ENCODE measurements at places on chromosomes 6 and 20.

- peak; percentile 54 for DNase-seq
These were observed 2.1 kb upstream of the LAMA5 start for GRCh38 chr20:62368976-62369814.

DNA sequence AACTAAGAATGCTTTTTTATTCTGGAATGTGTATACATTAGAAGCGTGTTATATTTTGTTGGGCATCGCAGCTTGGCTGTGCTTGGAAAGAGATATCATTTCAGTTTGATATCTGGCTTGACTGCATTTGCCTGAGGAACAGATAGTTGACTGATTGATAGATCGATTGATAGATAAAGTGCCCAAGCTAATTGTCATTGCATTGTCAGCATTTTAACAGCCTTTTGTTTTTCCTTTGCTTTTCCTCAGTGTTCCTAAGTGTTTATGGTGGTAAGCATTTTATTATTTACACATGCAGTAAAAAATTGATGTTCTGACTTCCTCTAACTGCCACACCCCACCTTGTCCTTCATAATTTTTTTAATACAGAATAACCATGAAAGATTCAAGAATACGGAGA, 180.9 kb upstream of the GRIK2 start:
- no peak for DNase-seq

DNA sequence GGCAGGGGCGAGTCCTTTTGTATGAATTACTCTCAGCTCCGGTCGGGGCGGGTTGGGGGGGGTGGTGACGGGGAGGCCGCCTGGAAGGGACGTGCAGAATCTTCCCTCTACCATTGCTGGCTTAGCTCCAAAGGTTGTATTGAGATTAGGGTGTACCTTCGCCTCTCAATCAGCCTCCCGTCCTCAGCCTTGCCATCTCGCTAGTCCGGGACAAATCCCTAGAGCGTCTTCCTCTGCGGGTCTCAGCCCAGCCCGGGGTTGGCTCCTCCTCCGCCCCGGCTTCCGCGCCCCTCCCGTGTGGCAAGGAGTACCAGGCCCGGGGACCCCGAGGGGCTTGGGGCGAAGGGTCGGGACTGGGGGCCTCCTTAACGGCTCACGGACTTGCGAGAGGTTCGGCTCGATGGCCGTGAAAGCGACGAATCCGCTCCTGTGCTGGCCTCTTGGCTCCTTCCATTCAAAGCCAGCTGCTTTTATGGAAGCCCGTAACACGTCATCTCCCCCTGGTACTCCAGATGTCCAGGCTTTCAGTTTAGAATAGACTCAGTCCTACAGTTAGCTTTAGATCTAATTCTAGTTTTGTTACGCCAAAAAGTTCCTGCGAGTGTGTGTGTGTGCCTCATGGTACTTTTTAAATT, 636 bp upstream of the EEF1A1 start:
- DNase-seq: no peak

GRCh38 chr20:56806952-56807517, 177.9 kb downstream of the TFAP2C start:
- no peak for DNase-seq

DNA sequence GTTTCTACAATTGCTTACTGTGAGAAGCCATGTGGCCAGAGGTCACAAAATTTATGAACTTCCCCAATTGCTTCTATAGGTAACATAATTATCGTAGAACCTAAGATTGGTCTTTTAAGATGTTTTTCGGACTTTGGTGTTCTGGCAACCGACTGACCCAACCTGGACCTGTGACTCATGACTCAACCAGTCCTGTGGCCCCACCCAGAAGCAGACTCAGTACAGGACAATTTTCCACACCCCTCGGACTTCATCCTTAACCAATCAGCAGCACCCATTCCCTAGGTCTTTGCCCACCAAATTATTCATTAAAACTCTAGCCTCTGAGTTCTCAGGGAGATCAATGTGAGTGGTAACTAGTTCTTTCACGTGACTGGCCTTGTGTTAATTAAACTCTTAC, 26.4 kb upstream of the AKAP12 start:
- no peak for DNase-seq

GRCh38 chr6:885051-885590, 192.2 kb upstream of the EXOC2 start:
- DNase-seq: peak; percentile 28

GRCh38 chr6:125810445-125810844, 19.7 kb downstream of the NCOA7 start:
- no peak for DNase-seq

GRCh38 chr20:12210591-12210990, 292.9 kb downstream of the BTBD3 start:
- DNase-seq: no peak

- no peak for DNase-seq
These were observed 3.4 kb upstream of the NOL7 start for GRCh38 chr6:13611715-13612114.

DNA sequence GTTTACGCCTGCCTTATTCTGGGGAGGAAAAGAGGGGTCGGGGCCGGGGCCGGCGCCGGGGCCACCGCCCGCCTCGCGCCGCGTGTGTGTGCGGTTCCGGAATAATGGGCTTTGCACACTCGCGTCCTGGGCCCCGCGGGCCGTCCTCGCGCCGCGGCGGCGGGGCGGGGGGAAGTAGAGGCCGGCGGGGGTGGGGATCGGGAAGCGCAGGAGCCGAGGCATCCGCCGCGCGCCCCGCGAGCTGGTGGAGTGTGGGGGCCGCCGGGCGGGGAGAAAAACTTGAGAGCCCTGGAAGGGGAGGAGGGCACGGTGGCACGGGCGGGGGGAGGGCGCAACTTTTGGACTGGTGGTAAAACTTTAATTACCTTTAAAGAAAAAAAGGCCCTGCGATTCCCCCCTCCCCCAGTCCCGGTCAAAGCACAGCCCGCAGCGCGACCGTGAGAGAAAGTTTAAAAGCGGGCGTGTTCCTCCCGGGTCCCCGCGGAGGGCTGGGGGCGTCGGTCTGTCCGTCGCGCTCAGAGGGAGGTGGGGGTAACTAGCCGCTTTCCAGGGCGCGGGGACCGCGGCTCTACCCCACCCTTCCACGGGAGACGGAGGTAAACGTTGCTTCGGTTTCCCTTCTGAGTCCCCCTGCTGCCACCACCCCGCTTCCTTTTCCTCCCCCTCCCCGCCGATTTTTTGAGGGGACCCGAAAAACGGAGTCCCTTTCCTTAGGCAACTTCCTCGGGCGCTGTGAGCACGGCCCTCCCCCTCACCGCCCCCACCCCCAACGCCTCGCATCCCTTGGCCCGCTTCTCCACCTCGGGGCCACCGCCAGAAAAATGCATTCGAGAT, 1.9 kb downstream of the L3MBTL3 start:
- peak; percentile 80 for DNase-seq

GRCh38 chr6:122832459-122832858, 43.4 kb downstream of the SMPDL3A start:
- DNase-seq: no peak

DNA sequence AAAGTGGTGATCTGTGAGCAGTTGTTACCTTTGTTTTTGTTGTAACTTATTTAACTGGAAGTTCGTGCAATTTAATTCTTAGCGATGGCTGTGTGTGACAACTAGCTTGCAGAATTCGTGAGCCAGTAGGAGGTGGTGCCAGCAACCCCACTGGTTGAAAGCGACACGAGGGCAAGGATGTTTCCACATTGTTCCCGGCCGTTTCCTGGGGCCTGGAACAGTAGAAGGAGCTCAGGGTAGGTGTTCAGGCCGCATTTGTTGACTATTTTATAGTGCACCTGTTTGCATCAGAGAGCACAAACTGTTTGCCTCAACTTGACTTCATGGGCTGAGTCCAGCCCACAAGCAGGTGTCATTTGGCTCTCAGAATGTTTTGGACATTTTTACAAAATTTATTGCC, 112.1 kb upstream of the PTPN1 start:
- no peak for DNase-seq

DNA sequence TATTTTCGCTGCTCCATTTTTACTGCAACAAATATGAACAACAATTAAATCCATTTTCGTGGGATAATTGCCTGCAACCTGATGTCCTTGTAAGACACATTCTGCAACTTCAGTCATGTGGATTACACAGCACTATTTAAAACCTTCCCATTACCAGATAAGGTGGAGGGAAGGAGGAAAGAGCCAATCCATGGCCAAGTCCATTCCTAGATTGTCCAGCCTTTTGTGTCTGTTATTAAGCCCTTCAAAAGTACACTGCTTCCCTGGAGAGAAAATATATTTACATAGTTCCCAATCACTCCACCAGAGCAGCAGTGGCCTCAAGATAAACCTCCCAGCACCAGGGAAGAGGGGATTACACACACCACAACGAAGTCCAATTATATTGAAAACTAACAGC, 347.9 kb downstream of the CDH26 start:
- no peak for DNase-seq

GRCh38 chr6:169380493-169380892, 126.8 kb upstream of the THBS2 start:
- no peak for DNase-seq

DNA sequence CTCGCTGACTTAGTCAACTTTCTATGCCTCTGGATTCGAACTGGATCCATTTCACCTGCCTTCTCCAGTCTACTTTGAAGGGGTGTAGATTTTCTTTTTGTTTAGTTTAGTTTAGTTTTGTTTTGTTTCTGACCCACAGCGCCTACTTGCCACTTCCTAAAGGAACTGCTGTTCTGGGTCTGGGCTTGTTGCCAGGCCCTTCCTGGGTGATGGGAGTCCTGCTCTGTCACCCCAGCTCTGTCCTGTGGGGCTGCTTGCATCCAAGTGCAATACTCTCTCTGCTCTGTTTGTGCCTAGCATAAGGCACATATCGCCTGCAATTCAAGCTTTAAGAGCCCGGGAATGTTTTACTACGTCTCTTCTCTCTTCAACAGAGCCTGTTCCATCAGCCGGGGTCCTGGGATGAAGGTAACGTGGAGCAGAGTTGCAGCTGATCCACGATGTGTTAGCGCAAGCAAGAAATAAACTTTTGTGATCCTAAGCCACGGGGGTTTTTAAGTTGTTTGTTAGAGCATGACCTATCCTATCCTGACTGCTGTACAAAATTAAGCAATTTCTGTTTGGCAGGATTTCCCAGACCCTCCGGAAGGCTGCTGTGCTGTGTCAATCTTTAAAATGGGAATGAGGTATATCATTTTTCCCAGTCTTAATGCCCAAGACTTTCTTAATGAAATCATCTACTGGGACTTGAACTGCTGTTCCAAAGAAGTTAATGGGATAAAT, 30.9 kb upstream of the TAGAP start:
- DNase-seq: peak; percentile 65

DNA sequence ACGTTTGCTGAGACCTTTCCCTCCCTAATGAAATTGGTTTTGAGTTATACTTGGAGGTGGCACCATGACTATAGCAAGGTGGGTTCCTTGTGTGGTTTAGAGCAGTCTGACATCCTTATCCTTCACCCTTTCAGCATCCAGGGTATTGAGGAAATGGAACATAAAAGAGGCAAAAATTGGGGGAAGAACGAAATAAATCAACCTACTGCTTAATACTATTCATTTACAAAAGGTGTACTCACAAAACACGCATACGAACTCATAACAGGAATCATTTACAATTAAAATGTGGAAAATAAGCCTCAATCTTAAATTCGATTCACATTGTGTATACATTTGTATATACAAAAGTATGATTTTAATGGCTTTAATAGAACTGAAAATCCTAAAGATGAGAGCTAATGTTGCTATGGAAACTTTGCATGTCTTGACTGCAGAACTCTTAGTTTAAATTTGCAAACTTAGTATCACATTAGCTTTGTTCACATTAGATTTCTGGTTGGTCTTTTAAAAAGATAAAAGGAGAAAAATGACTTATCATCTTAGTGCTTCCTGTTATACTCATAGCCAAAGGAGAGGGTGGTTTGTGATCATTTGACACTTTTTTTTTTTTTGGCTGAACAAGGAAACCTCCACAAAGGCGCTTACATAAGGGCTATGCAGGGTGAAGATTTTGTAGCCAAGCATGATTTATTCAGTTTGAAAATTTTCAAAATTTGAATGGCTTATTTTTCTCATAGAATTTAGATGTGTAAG, 76.1 kb upstream of the ATXN1 start:
- no peak for DNase-seq

DNA sequence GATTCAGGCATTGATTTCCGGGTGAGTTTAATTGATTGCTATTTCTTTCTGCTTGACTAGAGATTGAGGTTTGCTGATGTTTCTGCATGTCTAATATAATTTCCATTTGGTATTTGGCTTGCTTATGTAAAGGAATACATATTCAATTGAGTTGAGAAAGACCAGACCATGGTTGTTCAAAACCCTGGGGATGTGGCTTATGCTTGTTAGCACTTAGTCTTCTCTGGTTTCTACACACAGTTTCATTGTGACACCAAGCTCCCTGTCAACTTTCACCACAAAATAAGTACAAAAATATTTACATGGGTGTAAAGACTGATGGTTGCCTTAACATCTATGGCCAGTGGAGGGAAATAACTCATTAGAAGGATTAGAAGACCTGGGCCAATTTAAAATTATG, 209.6 kb downstream of the CDH26 start:
- no peak for DNase-seq

DNA sequence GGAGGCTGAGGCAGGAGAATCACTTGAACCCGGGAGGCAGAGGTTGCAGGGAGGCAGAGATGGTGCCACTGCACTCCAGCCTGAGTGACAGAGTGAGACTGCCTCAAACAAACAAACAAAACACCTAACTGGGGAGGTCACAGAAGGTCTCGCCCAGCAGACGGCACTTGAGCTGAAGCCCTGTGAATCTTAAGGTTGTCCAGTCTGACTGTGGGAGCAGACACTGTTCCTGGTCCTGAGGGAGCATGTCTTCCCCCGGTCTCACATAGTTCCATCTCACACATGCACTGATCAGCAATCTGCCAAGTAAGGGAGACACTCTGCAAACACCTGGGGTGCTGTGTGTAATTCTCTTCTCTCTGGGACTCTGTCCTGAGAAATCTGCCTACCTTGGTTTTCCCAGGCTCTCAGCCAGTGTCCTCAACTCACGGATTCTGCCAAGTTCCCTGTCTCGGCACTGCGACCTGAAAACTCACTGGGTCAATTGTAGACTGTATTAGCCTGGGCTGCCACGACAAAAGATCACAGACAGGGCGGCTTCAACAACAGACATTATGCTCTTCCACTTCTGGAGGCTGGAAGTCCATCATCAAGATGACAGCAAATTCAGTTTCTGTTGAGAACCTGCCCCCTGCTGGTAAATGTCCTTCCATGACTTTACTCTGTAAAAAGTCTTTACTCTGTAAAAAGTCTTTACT, 94.3 kb downstream of the JPH2 start:
- peak; percentile 67 for DNase-seq

- no peak for DNase-seq
These were observed 47.5 kb upstream of the KCNK16 start for GRCh38 chr6:39369987-39370386.

GRCh38 chr6:169215201-169215681, 38.4 kb downstream of the THBS2 start:
- peak; percentile 43 for DNase-seq

DNA sequence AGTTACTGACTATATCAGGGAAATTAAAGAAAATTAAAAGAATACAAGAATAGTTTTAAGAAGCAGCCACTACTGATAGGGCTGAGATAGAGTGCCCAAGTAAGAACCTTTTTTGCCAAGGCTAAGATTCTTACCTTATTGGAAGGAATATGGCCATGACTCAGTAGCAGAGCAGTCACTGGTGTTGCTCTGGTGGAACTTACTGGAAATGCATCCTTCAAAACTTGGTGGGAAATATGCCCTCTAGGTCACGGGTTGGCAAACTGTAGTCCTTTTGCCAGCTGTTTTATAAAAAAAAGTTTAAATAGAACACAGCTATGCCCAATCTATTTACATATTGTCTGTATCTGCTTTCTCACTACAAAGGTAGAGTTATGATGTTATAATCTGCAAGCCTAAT, 6.0 kb downstream of the HSF2 start:
- no peak for DNase-seq

All from suppressor macrophage (primary cell).